Right hindlimb (tissue), 1 donor: ENCODE measurements at places on chromosomes 6 and 20.

- no peak for DNase-seq
These were observed 13.1 kb downstream of the METTL24 start for GRCh38 chr6:110345025-110345424.

- DNase-seq, result no peak
These were observed 18.4 kb downstream of the UBE3D start for GRCh38 chr6:83047065-83047754.

DNA sequence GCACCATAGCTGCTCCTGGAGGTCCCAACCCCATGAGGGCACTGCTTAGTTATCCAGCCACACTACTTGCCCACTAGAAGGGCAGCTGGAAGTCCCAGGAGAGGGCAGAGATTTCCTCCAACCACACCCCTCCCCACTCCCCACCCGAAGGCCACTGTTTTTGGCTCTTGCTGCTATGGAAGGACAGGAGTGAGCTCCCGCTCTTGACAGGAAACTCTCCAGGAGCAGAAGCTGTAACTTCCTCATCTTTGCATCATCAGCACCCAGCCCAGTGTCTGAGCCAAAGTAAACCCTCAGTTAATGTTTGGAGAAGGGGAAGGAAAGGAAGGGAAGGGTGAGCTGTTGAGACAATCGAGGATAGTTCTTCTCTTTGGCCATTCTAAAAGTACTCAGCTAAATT lies 120.7 kb downstream of the MTFR2 start:
- DNase-seq, result no peak

DNA sequence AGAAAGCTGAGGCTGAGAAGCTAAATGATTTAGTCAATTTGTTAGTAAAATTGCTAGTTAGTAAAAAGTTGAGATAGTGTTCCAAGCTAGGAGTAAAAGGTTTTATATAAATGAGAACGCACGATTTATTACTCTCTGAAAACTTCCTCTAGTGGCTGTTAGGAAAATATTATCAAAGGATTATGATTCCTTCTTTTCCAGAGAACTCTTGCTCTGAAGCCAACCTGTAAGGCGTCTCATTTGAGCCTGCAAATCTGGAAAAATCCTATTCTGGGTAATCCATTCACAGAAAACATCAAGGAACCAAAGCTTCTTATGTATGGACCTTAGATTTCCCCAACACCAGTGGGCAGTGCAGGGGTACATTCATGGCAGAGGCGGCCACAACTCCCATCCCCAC lies 252.7 kb downstream of the SOD2 start:
- DNase-seq, result peak; percentile 45

GRCh38 chr20:63360850-63361518 lies at the start of gene CHRNA4:
CHRNA4 (minus strand) TSS chr20:63361349; CDS start chr20:63361165, 184 bp downstream.
- DNase-seq, result no peak

- DNase-seq, result no peak
These were observed 253.2 kb downstream of the DLL1 start for GRCh38 chr6:170037541-170038250.

- DNase-seq, result peak; percentile 82
These were observed 906 bp upstream of the COL12A1 start for GRCh38 chr6:75206576-75207342.

- DNase-seq, result no peak
These were observed 52.8 kb upstream of the UST start for GRCh38 chr6:148693882-148694484.

DNA sequence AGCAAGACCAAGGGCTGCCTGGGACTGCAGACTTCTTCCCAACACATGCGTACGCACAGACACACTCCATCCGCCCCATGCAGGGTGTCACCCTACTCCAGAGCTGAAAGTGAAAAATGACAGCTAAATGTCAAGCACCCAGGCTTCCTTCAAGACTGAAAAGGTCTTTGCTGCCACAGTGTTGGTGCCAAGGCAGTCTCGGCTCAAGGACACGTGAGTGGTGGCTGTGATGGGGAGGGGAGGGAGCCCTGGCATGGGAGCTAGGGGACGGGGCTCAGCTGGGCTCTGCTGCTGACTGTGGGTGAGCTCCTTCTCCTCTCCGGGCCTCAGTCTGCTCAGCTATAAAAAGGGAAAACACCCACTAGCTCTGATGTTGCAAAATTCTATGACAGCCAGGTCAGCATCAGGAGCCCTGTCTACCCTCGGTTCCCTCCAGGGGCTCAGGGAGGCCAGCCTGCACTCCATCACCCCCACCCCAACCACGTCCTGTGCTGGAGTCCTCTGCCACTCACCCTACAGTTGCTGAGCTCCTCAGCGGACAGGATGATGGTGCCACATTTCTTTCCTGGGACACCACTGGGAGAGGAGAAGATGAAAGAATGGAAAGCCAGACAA lies 47.6 kb downstream of the CPNE5 start:
- no peak for DNase-seq

GRCh38 chr20:44736170-44737021 lies 9.3 kb upstream of the KCNK15 start:
- peak; percentile 73 for DNase-seq

DNA sequence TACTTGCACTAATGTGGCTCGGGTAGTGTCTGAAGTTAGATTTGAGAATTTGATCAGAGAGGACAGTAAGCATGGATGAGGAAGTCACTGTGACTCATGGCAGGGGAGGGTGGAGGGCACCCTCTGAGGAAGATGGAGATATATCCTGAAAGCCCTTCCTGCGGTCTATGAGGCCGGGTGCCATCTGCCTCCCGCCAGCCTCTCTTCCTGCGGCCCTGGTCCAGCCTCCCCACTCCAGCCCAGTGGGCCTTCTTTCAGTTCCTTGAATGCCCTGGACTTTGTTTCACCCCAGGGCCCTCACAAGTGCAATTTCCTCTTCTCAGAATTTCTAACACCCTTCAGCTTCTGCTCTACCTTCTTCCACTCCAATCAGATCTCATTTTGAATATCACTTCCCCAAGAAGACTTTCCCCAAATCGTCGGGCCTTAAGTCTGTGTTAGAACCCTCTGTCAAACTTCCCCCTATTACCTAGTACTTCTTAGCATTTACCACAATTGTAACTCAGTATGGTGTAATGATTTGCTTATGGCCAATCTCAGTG lies 20.2 kb upstream of the TNFAIP3 start:
- no peak for DNase-seq

DNA sequence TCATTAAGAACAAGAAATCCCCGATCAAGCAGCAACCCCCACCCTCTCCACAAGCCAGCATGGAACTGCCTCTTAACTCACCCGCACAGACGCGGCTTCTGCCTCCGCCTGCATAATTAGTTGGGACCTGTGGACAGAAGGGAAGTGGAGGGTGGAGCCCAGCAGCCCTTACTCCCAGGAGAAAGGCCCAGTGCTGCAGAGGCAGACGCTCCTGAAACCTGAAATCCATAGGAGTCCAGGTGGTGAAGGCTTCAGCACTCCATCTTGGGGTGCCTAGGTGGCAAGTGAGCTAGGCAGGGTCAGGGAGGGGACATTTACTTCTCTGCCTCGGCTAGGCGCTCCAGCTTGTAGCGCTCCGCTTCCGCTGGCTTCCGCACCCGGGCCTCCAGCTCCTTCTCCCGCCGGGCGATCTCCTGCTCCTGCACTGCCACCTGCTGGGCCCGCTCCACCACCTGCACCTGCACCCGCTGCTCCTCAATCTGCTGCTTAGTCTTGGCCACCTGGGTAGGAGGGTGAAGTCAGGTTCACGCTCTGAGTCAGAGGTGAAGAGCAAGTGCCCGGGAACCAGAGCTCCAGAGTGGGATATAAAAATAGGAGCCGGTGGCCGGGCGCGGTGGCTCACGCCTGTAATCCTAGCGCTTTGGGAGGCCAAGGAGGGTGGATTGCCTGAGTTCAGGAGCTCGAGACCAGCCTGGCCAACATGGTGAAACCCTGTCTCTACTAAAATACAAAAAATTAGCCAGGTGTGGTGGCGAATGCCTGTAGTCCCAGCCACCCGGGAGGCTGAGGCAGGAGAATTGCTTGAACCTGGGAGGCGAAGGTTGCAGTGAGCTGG lies 10.7 kb downstream of the TUBB start:
- DNase-seq, result peak; percentile 66

DNA sequence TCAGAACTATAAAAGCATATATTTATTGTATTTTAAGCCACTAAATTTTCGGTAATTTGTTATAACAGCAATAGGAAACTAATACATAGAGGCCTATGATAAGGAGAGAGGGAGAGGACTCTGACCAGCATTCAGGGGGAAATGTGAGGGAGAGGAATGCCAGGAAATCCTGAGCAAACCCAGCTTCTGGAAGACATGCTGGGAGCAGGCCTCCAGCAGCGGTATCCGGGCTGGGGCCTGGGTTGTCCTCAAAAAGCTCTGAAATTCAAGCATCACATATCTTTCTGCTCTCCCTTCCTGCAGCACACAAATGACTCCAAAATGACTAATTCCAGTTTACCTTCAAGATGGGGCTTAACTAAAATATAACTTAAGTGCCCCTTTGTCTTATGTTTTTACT lies 33.4 kb upstream of the RIMS1 start:
- DNase-seq, result no peak

GRCh38 chr6:26335631-26336323 lies 29.2 kb upstream of the BTN3A2 start:
- no peak for DNase-seq

GRCh38 chr6:129499843-129500219 lies 210.1 kb downstream of the ARHGAP18 start:
- no peak for DNase-seq

DNA sequence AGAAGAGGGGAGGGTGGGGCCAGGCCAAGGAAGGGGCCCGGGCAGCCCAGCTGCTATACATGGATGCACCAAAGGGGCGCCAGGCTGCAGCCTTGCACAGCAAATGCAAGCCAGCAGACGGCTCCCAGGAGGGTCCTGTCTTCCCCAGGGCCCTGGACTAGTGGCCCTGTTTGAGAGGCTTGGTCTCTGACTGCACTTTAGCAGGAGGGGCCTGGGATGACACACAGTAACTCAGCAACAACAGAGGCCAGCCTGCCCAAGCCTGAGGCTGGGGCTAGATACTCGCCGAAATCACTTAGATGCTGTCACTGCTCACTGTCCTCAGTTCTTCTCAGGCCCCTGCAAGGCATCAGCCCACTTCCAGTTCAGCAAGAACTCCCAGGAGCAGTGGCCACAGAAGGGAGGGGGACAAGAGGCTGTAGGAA lies 73.5 kb downstream of the TRAM2 start:
- DNase-seq, result no peak

DNA sequence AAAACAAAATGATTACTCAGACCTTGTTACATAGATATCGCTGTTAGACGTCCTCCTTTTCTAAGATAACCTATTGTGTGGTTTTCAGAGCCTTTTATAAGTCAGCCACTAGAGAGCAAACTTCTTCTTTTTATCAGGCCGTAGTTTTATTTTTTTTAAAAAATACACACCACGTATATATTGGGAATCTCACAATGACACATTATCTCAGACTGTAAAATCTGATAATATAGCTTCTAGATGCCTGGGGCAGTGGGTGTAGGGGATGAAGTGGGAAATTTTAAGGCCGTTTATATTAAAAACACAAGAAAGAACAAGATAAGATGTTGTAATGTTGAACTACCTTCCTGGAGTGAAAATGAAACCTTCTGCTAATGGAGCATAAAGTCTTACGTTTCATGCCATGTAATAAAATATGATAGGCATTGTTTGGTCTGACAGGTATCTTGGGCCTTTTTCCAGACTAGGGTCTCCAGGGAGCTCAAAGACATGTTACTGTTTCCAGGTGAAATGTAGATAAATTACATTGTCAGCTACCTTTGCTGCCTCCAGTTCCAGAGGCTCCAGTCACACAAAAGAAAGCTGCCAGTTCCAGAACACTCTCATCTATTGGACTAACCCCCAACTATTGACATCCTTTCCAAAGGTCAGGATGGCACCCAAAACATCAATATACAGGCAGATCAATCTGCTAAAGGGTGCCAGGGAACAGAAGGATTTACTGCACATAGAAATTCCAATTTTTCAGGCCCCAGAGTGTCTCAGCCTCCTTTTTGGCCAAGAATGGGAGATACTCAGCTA lies 130.2 kb upstream of the AKIRIN2 start:
- DNase-seq, result no peak

- no peak for DNase-seq
These were observed 137.7 kb downstream of the FRK start for GRCh38 chr6:115922971-115923370.

GRCh38 chr6:37723016-37723415 lies 25.3 kb upstream of the MDGA1 start:
- no peak for DNase-seq

DNA sequence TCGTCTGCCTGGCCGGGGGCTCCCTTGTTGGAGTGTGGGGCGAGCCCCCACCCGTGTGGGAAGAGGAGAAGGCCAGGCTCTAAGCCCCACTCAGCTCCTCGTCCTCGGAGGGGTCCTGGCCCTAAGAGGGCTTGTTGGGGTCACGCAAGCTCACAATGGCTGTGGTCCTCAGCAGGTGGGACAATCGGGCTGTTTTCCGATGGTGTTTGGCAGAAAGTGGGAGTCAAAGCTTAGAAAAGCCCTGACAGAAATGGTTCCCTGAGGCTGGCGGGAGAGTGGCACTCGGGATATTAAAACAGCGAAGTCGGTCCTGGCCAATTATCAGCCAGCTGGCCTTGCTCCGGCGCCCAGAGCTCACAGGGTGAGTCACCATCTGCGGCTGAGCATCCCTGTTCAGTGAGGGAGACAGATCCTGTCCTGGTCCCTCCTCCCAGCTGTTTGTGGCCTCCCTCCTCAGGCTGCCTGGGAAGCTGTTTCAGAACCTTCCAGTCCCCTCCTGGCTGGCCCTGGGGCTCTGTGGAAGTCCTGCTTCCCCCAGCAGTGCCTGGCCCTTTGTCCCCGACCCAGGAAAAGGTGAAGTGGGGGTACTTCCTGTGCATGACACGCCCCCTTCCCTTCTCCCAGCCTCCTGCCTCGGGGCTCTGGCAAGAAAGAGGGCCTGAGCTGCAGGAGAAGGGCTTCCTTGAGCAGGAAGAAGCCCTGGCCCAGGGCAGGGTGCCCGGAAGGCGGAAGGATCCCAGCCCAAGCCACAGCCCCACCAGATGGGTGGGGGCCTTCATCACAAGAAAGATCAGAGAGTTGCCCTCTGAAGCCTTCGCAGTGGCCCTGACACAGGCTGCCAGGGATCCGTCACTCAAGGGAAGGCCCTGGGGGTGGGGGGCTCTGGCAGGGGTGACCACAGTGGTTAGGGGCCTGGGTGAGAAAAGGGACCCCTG lies 53.6 kb upstream of the BHLHE23 start:
- DNase-seq, result peak; percentile 13

- no peak for DNase-seq
These were observed 2.0 kb downstream of the FYN start for GRCh38 chr6:111871207-111871606.
